Stimulated activated CD4-positive, alpha-beta T cell treated with anti-CD3 and anti-CD28 coated beads, Interleukin-2, amount 100 ng/mL, for 4 hours (primary cell): ENCODE measurements at places on chromosomes 16 and 17.

DNA sequence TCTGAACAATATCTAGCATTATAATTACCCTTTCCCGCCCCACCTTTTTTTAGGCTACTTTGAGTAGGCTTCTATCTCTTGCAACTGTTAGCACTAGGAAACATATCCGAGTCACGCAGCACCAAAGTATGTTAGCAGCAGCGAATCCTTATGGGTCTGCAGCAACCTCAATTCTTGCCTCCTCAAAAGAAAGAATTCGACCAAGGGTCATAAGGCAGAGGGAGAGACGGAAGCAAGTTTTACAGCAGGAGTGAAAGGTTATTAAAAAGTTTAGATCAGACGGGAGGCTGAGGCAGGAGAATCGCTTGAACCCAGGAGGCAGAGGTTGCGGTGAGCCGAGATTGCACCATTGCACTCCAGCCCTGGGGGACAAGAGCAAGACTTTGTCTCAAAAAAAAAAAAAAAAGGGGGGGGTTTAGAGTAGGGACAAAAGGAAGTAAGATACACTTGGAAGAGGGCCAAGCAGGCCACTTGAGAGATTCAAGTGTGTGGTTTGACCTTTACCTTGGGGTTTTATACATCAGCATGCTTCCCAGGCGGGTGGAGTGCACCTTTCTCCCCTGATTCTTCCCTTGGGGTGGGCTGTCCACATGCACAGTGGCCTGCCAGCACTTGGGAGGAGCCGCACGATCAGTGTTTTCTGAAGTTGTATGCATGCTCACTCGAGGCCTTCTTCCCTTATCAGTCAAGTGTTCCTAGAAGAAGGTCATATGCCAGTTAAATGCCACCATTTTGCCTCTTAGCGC lies 67.7 kb downstream of the HLF start:
- no peak for DNase-seq

- DNase-seq: no peak
Observed at GRCh38 chr16:24423312-24423711, 116.1 kb upstream of the RBBP6 start.

- DNase-seq: no peak
Observed at GRCh38 chr17:67922503-67922902, 73.8 kb downstream of the C17orf58 start.

GRCh38 chr16:4317532-4318450 lies 1.9 kb downstream of the GLIS2 start:
- DNase-seq: no peak

- peak; percentile 97 for DNase-seq
Observed at GRCh38 chr17:17041571-17042383, 480 bp upstream of the MPRIP start.

GRCh38 chr16:535446-536405 lies 8.2 kb downstream of the CAPN15 start:
- no peak for DNase-seq

GRCh38 chr17:44794851-44795413 lies 35.2 kb downstream of the GJC1 start:
- no peak for DNase-seq

- DNase-seq: no peak
Observed at GRCh38 chr17:75791254-75791653, 6.6 kb downstream of the UNK start.

DNA sequence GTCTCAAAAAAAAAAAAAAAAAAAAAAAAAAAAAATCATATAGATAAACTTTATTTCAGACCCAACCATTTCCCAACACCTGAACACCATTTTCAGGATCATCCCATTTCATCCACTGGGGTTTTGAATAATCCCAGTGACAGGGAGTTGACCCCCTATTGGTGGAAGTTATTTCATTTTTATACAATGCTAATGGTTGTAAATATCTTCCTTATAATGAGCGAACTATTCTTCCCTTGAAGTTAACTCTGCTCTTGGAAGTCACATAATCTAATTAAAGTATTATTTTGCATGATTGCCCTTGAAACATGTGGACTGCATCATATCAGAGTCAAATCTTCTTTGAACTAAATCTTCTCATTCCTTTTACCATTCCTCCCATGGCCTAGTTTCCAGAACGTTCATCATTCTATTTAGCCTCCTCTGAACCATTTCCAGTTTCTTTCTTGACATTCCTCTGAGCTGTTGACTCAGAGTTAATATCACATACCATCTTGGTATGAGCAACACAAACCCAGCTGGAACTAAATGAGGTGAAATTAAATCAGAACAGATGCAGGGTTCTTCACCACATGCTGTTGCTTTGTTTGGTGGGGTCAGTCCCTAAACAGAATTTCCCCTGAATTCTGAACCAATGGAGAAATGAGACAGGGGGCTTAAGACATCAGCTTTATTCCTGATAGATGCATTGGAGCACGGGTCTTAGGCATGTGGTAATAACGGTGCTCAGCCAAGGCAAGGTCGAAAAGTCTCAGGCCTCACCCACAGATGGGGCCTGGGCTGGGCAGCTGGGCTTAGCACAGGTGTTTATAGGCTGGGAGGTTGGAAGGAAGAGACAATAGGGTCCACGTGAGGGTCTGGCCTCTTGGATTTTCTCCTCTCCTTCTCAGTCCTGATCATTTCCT lies 8.9 kb downstream of the HSD17B2 start:
- no peak for DNase-seq

DNA sequence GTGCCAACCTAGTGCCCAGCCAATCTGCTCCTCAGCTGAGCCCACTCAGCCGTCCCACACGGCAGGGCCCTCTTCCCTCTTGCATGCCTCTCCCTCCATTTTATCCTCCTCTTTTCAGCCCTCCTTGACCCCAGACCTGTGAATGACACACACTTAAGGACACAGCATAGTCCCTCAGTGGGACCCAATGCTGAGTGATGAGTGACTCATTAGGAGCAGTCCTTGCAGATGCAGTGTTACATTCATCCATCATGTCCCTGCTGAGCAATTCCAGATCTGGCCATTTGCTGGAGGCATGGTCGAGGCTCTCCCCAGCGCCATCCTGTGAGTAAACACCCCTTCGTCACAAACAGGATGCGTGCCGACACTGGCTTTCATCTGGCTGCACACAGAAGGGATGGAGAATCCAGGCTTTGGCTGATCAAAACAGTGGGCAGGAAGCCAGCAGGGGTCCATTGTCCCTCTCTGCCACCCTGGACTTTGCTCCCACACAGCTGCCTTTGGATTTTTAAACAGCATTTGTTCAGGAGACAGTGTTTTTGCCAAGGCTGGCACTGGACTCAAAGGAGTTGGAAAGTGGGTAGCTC lies 122.6 kb downstream of the AXIN2 start:
- DNase-seq: no peak

DNA sequence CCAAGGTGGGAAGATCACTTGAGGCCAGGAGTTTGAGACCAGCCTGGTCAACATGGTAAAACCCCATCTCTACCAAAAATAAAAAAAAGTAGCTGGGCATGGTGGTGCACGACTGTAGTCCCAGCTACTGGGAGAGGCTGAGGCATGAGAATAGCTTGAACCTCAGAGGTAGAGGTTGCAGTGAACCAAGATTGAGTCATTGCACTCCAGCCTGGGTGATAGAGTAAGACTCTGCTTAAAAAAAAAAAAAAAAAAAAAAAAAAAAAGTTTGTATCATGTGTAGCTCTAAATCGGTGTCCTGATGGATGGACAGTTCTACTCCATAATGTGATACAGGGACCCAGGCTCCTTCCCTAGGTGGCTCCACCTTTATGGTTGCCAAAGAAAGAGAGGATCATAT lies 497.1 kb upstream of the RBFOX1 start:
- no peak for DNase-seq

GRCh38 chr17:67386965-67387551 lies 10.0 kb downstream of the PITPNC1 start:
- DNase-seq: peak; percentile 46

DNA sequence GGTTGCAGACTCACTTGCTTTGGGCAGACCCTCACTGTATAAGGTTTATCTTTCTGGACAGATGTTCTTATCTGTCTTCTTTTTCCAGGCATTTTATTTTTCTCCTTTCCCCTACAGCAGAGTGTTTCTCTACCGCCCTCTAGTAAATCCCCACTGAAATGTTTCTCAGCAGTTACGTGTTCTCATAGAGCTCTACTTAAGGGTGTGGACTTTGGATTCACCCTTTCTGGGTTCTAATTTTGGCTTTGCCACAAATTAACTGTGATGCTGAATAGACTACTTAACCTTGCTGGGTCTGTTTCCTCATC lies 2.0 kb downstream of the ADAT1 start:
- DNase-seq: no peak

DNA sequence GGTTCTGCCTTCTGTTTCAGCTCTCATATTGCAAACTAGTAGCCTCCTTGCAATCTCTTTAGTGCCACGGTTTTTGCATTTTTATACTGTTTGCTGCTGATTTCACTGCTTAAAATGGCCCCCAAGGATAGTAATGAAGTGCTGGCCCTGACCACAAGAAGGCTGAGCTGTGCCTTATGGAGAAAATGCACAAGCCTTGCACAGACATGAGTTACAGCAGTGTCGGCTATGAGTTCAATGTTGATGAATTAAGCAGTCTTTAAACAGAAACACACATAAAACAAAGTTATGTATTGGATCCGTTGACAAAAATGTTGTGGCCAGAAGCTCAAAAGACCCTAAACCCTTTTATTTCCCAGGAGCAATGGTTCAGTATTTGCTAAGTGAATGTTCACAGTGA lies 210.6 kb upstream of the DYNLRB2 start:
- no peak for DNase-seq

- no peak for DNase-seq
Observed at GRCh38 chr16:1651094-1651973, 26.7 kb upstream of the JPT2 start.

GRCh38 chr16:73997971-73998370 lies 298.6 kb upstream of the PSMD7 start:
- DNase-seq: no peak

DNA sequence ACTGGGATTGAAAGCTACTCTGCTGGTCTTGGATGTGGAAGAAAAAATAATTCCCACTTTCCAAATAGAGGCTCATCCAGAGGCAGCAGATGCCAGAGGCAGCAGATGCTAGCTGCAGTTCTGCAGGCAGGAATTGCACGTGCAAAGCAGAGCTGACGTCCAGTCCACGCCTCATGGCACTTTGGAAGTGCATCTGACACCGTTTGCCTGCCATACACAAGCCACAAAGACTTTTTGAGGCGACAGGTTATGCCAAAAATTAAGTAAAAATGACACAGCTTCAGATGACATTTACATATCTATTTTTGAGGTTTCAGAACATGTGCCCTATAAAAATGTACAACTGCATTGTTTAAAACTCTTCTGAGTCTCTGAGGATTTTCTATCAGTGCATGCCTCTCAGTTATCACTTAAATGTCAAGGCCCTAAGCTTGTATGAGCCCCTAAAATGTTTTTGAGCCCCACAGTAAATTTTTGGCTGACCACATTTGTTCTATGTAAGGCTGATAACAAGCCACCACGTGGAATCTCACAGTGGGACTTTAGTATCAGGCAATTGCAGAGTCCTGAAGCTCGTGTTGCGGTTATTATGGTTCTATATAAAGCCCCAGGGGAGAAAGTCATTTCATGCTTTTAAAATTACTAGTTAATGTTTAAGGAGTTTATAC lies 239.2 kb downstream of the PRKCA start:
- no peak for DNase-seq

DNA sequence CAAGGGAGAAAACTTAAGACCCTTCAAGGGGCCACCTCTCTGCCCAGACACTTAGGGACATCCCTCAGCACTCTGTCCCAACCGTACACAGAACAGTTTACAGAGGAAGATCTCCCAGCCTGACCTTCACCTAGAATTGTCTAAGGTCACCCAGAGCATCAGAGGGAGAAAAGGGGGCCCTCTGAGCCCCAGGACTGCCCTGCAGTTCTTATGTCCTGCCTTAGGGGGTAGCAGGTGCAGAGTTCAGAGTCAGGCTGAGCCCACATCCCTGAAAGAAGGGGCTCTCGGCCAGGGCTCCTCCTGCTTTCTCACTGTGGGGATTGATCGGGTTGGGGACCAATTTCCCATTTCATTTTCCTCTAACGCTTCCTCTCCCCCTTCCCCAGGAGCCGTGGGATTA lies 15.4 kb downstream of the CA4 start:
- no peak for DNase-seq

GRCh38 chr17:64217249-64217691 lies 45.8 kb downstream of the TEX2 start:
- no peak for DNase-seq

- DNase-seq: no peak
Observed at GRCh38 chr16:84119368-84119767, 2.6 kb upstream of the MBTPS1 start.

- DNase-seq: no peak
Observed at GRCh38 chr16:88969361-88969831, 7.6 kb downstream of the CBFA2T3 start.

- no peak for DNase-seq
Observed at GRCh38 chr17:57407287-57408070, 151.2 kb downstream of the MSI2 start.

DNA sequence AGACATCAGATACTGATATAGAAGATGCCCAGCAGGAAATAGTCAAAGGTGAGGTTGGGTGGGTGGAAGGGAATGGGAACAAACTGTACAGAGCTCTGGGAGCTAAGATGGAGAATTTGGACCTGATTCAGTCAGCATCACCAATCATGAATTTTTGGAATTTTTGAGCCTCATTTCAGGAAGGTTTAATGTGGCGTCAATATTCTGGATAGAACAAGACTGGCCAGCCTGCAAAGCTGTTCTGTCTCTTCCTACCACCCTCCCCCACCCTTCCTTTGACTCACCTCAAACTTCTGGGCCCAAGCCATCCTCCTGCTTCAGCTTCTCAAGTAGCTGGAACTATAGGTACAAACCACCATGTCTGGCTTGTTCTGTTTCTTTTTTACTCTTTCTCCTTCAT lies 32.6 kb downstream of the CTCF start:
- no peak for DNase-seq

- DNase-seq: no peak
Observed at GRCh38 chr17:8175795-8176196, 384 bp downstream of the TMEM107 start.

- no peak for DNase-seq
Observed at GRCh38 chr16:81707411-81708265, 71.5 kb upstream of the PLCG2 start.

GRCh38 chr16:80038566-80038965 lies 438.0 kb upstream of the MAF start:
- no peak for DNase-seq

- no peak for DNase-seq
Observed at GRCh38 chr17:29078183-29079045, 35.5 kb downstream of the PIPOX start.

GRCh38 chr17:55254375-55254774 lies 10.4 kb upstream of the HLF start:
- DNase-seq: no peak

DNA sequence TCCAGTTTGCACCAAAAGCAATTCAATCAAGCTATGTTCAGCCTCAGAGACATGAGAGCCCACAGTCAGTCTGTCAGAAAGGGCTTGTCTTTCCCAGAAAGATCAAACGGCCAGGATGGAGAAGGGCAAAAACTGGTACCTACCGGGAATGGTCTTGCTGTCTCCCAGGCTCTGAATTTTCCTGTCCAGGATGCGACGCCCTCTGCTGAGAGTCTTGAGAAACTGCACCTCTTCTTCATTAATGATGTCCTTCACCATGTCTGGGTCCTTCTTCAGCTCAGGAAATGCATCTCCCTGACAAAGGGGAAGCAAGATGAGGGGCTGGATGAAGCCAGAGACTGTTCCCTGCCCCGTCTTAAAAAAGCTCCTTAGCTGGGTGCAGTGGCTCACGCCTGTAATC lies 15.8 kb upstream of the EXOSC6 start:
- DNase-seq: no peak

- DNase-seq: no peak
Observed at GRCh38 chr17:63482509-63482908, 5.6 kb downstream of the ACE start.

- no peak for DNase-seq
Observed at GRCh38 chr16:3158026-3158509, 23.2 kb downstream of the ZNF213 start.
